Placental pericyte (primary cell): ENCODE measurements at places on chromosomes 7 and 10. TPM values are rescaled to one million over a fixed set of nuclear protein-coding genes. Genes with fewer than 3 reads are reported as not detected.

Gene GPR146
- total RNA-seq = 0.14 and 2.8 TPM in 2 replicates

Gene PLPP4
- 5.5 and 18.9 TPM in 2 replicates for total RNA-seq

Gene ATOH7
- not detected in 2 replicates for total RNA-seq

Gene SMO
- 1.3 and 4.2 TPM in 2 replicates for total RNA-seq

Gene SLC18A2
- not detected in 2 replicates for total RNA-seq

Gene AZGP1
- total RNA-seq = not detected in 2 replicates

Gene TUBAL3
- not detected in 2 replicates for total RNA-seq

Gene LLCFC1
- total RNA-seq = not detected in 2 replicates

Gene VGF
- total RNA-seq = not detected in 2 replicates

Gene EMX2
- total RNA-seq = 0.22 and 0.57 TPM in 2 replicates

Gene CALY
- not detected in 2 replicates for total RNA-seq

Gene ZNF33B
- total RNA-seq = 4.4 and 7.7 TPM in 2 replicates

Gene ADCYAP1R1
- not detected in 2 replicates for total RNA-seq

Gene XRCC2
- total RNA-seq = 0.22 and 7.4 TPM in 2 replicates

Gene PCGF6
- 9.8 and 14.6 TPM in 2 replicates for total RNA-seq

Gene GPER1
- total RNA-seq = 3.4 and 4.8 TPM in 2 replicates

Gene GPNMB
- total RNA-seq = 93.1 and 188 TPM in 2 replicates

Gene ADAM22
- total RNA-seq = under 0.01 and 0.86 TPM in 2 replicates

Gene NEBL
- 0.22 TPM in 1 of 2 replicates, not detected in the other for total RNA-seq

Gene KAT6B
- 20.1 and 25.5 TPM in 2 replicates for total RNA-seq

Gene TMEM176B
- 0.29 TPM in 1 of 2 replicates, not detected in the other for total RNA-seq

Gene OR2A7
- total RNA-seq = 0.22 and 0.57 TPM in 2 replicates

Gene NPY
- not detected in 2 replicates for total RNA-seq

Gene PPP1R3A
- not detected in 2 replicates for total RNA-seq

Gene CTNNA3
- total RNA-seq = not detected in 2 replicates

Gene ADRB1
- not detected in 2 replicates for total RNA-seq

Gene SORCS3
- total RNA-seq = not detected in 2 replicates

Gene NRCAM
- total RNA-seq = 0.14 and 0.22 TPM in 2 replicates

Gene GSTK1
- 62.4 and 63.2 TPM in 2 replicates for total RNA-seq

Gene VENTX
- not detected in 2 replicates for total RNA-seq

Gene CHST15
- total RNA-seq = 6.3 and 15.9 TPM in 2 replicates

Gene KLF14
- 0.14 and 0.22 TPM in 2 replicates for total RNA-seq

Gene PON3
- total RNA-seq = not detected in 2 replicates

Gene CYP2C19
- not detected in 2 replicates for total RNA-seq

Gene ASIC3
- total RNA-seq = 0.44 TPM in 1 of 2 replicates, not detected in the other

Gene MBL2
- total RNA-seq = not detected in 2 replicates

Gene GRM3
- not detected in 2 replicates for total RNA-seq
